Fibroblast of skin of scalp (primary cell): ENCODE measurements at places on chromosomes 4 and X.
A peak's percentile ranks its signal among the peaks of the same experiment; 100 is the strongest.

DNA sequence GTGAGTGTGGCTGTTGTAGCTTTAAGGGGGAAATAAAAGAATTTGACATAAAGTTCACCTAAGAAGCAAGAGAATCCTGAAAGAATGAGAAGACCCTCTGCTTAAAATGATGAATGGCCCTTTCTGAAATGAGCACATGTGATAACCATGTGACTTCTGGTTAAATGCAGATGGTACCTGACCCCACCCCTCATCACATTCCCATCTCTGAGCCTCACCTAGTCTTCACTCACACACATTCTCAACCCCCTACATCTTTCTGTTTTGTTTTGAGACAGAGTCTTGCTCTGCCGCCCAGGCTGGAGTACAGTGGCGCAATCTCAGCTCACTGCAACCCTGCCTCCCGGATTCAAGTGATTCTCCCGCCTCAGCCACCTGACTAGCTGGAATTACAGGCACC, 31.5 kb downstream of the SEPTIN6 start:
- DNase-seq, result no peak

DNA sequence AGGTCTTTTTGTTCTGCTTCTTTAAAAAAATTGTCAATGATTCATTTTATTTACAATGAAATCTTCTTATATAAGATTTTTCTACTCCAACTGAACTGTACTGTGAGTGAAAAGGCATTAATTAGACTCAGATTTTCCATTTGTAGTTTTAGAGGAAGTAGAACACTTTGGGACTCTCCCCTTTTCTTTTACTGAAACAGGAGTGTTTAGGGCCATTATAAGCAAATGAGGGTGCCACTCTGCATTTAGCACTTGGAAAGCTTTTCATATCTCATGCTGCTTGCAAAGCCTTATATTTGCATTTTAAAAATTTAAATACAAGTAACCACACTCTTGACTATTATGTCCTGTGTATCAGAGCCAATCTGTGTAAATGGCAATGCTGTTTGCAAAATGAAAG, 584.3 kb downstream of the KLHL13 start:
- no peak for DNase-seq

- peak; percentile 43 for DNase-seq
These were observed 1090.7 kb downstream of the FAT4 start for GRCh38 chr4:126405369-126405982.

- DNase-seq, result no peak
These were observed 30.9 kb downstream of the FAM9B start for GRCh38 chrX:9003041-9003440.

- DNase-seq, result peak; percentile 32
These were observed 21.8 kb upstream of the BBS12 start for GRCh38 chr4:122710434-122711308.

GRCh38 chr4:15652191-15652590, 3.0 kb downstream of the FBXL5 start:
- no peak for DNase-seq

- DNase-seq, result peak; percentile 94
These were observed 39.5 kb downstream of the HOPX start for GRCh38 chr4:56641494-56642051.

- DNase-seq, result no peak
These were observed 597.1 kb downstream of the MID1IP1 start for GRCh38 chrX:39398215-39398962.

- DNase-seq, result no peak
These were observed 133.5 kb downstream of the REELD1 start for GRCh38 chr4:146347822-146348221.

GRCh38 chr4:78640714-78641113, 89.1 kb downstream of the ANXA3 start:
- no peak for DNase-seq

GRCh38 chr4:3708103-3708510, 58.1 kb upstream of the ADRA2C start:
- DNase-seq, result peak; percentile 92

DNA sequence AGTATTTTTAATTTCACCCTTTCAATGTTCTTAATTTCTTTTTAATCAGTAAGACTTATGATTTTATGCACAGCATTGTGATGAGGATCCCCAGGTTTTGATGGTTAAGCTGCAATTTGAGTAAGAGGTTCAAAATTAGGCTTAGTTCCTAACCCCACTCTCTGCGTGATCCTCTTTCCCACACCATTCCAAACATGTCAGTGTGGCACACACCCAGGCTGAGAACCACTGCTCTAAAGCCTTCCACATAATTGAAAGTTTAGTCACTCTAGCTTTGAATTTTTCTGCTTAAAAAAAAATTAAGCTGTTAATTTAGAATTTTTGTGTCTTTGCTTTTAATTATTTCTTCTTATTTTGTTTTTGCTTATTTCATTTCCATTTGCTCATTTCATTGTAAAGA, 68.8 kb upstream of the SLC7A11 start:
- peak; percentile 90 for DNase-seq

GRCh38 chrX:136906921-136907510, 26.5 kb upstream of the RBMX start:
- DNase-seq, result no peak

GRCh38 chrX:17768997-17769396, 31.7 kb downstream of the SCML1 start:
- DNase-seq, result no peak

DNA sequence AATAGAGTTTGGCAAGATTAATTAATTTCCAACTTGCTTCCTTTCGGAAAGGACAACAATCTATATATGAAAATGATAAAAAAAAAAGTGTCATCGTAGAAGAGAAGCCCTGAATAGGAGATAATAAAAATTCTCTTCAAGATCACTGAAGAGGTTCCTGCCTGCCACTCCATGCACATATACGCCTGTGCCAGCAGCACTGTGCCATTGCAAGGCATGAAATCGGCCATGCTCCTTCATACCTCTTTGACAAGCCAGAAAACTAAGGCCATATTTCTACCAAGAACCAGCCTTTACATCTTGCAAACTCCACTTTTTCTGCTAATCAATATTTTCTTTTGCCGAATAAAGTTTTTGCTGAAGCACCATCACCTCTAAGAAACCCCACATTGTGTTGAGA, 365.5 kb downstream of the CXXC4 start:
- no peak for DNase-seq

- DNase-seq, result no peak
These were observed 46.1 kb upstream of the CABS1 start for GRCh38 chr4:70288651-70289050.

DNA sequence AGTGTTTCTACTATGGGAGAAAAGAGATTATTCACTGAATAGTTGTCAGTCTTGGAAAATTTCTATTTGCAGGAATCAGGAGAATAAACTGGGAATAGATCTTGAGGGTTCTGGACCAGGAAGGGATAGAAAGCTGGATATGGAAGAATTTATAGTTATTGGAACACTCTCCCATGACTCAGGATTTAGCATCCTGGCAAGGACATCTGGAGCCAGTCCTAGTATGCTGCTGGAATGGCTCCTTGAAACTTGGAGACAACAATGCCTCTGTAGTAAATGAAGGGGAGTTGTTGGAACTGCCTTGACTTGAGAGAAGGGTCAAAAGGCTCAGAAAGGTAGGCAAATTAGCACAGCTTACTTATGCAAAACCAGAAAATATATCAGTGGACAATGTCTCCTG, 23.5 kb upstream of the THOC2 start:
- DNase-seq, result no peak

DNA sequence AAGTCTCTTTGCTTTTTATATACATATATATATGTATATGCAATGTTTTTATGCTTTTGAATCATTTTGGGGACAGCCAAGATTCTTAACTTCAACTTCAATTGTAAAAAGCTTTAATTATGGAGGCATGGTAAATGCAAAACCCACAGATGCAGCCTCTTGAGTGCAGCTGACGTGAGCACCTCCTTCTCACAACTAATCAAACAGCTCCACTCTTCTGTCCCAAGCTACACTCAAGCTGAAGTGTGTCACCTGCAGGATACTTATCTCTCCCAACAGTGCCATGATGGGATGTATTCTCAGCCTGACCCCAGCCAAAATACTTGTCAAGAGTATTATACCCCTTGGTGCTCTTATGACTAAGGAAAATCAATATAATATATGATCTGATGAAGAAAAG, 60.7 kb upstream of the BLTP1 start:
- no peak for DNase-seq

DNA sequence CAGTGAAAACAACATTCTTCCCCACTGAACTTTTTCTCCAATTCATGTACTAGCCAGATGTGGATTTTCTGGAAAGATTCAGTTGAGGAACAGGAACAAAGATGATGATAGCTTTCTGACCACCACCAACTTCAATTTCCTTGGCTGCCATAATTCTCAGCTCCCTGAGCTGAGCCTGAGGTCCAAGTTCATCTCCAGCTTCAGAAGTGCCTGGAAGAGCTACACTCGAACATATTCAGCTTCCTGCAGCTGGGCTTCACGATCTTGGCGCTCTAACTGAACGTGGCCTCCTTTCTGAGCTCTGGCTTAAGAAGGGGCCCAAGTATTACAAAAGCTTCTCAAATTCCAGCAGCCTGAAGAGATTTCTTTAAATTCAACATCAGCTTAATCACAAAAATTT, 83.9 kb downstream of the QDPR start:
- no peak for DNase-seq

DNA sequence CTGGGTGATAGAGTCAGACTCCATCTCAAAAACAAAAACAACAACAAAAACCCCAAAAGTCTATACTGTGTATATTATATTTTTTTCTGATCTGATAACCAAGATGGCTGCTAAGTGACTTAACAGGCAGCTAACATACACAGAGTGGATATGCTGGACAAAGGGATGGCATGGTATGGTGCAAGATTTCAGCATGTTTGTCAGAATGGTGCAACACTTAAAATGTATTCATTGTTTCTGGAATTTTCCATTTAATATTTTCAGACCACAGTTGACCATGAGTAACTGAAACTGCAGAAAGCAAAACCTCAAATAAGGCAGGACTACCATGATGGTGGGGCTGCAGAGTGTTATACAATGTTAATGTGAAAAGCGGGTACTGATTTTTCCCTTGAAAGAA, 6.1 kb upstream of the BOD1L1 start:
- no peak for DNase-seq

- peak; percentile 96 for DNase-seq
These were observed 39.6 kb downstream of the CCNI start for GRCh38 chr4:77036206-77036605.

GRCh38 chr4:7310451-7310850, 118.1 kb downstream of the SORCS2 start:
- no peak for DNase-seq

- no peak for DNase-seq
These were observed 3.9 kb upstream of the CHST7 start for GRCh38 chrX:46569621-46570020.

DNA sequence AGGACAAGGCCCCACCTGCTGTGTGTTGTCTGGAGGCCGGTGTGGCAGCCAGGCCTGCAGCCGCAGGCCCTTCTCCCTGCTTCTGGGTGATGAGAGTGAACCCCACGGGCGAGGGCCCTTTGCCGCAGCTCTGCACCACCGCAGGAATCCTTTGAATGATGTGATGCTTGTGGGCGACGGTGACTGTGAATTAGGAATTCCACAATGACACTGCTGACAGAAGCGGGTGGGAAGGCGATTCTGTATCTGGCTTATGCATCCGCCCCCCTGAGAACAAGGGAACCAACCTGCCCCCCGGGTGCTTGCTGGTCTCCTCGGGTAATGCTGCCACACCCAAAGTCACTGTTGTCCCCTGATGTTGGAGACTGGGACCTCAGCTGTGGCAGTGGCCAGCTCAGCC, 19.5 kb upstream of the MAN2B2 start:
- DNase-seq, result no peak

DNA sequence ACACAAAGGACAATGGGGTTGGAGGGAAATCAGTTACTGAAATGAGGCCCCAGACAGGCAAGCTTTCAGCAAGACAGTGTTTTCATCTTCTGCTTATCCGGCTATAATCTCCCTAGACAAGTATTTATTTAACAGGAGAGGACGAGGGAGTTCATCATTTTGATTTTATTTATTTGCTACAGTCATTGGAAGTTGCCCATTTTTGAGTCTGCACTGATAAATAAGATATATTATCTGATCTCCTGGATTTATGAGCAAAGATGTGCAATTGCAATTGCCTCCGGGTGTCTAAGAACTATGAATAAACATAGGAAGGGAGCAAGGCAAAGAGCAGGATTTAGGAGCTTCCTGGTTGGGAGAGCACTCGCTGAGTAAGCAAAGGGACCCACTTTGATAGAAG, 263.2 kb upstream of the EDA2R start:
- no peak for DNase-seq

- peak; percentile 68 for DNase-seq
These were observed 193.0 kb downstream of the GPC3 start for GRCh38 chrX:133792198-133792953.

GRCh38 chrX:43964936-43965335, 8.3 kb downstream of the NDP start:
- peak; percentile 13 for DNase-seq

DNA sequence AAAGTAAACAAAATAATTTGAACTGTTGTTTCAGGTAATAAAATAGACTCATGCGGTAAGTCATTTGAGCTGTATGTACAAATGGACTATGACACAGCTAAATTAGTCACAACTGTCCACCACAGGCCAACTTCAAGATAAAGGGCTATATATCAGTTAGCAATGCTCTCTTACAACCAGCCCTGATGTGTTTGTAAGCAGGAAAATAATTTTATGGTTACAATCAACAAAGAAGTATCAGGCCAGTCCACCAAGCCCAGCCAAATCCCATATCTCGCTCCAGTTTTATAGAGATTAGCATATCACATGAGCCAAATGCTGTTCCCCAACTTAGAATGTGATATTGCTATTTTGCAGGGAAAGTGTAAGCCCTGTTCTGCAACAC, 511 bp upstream of the DUSP21 start:
- DNase-seq, result no peak

DNA sequence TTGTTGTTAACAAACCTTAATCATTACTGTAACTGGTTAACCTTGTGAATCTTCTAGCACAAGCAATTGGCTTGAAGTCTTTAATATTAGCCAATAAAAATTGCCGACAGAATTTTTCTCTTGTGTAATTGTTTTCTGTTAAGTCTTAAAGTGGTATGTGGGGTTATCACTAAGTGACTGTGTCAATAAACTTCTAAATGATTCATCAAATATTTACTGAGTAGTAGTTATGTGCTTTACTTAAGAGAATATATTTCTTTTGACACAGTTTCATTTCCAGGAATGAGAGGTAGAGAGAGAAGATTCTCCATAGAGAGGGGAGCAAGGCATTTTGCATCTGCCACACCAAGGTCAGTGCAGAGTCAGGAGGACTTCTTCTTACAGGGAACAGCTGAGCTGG, 2361.6 kb upstream of the AGA start:
- DNase-seq, result no peak

DNA sequence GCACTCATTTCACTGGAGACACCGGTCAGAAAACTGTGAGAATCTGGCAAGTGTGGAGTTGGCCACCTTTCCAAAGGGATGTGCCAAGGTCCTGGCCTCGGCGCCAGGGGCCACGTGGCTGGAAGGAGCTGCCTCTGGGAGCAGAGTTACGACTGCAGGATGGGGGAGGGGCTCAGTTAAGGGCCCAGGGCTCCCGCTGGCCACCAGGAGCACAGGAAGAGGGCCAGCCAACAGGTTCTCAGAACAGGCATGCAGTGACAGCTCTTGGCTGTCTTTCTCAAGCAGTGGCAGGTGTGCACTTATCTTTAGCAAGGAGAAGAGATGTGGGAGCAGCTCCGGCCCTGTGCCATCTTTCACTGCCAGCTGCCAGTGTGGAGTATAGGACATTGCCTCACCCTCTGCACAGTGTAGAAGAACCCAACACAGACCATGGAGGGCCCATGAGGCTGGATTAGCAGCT, 115.9 kb upstream of the RBPJ start:
- no peak for DNase-seq

- no peak for DNase-seq
These were observed 64.1 kb upstream of the PDGFRA start for GRCh38 chr4:54165011-54165410.
